ENCODE measurements at places on chromosomes 4 and X.

- no peak for DNase-seq
Measured at GRCh38 chrX:24184018-24184417, 34.5 kb downstream of the ZFX start.

DNA sequence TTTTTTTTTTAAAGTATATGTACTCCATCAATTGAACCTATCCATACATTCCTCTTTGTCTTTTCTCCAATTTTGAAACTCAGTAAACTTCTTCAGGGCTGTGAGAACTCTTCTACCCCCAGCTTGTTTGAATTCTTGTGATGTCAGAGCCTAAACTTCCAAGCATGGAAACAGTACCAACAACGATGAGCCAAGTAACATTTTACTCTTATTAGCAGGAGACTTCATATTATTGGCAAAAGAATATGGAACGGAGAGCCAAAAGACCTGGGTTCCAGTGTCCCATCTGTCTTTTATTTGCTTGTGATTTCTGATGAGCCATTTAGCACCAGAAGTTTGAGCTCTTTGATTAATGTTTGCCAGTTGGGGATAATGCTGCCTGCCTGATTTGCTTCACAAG is 5.3 kb downstream of the DIAPH2 start:
- no peak for DNase-seq

DNA sequence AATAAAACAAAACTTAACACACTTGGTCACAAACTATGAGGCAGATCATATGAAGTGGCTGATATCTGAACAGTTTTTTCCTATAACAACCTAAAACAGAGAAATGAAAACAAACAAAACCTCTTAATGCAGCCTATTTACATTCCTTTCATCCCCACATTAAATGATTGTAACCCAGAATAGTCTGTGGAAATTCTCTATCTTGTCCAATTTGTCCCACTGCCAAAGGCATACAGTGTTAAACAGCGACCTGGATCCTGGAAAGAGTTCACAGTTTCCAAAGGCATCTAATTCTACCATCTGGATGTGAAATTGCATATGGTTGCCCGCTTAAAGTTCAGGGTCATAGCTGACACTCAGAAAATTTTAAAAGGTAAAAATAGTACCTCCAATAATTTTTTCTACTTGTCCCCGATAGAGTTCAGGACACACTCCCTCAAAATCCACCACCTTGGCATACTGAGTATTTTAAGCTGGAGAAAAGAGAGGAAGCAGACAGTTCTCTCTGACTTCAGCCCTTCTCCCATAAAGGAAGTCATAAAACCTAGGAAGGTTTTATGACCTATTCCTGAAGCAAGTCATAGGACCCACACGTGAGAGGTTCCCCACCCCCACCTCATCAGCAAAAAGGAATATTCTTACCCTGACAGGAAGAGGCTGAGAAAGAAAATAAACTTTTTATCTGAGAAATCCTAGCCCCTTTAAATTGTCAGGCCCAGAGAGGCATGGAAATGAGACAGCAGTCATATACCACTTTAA is 270.2 kb downstream of the PAPSS1 start:
- no peak for DNase-seq

DNA sequence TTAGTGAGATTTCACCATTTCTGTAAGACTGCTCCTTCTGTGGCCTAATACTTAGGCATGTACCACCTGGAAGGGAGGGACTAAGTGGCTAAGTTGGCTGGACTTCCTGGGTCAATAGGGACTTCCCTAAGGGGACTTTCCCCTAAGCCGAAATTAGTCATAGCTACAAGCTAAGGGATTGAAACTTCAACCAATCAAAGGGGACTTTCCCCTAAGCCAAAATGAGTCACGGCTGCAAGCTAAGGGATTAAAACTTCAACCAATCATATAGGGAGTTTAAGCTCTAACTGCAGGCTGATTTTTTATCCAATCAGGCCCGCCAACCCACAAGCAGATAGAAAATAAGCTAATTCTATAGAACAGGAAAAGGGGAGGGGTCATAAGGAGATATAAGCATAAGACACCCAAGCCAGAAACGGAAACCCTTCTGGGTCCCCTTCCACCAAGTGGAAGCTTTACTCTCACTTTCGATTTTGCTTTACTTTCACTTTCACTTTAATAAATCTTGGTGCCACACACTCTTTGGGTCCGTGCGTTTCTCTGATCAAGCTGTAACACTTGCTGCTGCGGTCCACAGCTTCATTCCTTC is 382.8 kb downstream of the KLHL4 start:
- no peak for DNase-seq

- no peak for DNase-seq
Measured at GRCh38 chr4:48343551-48343950, 2.2 kb downstream of the SLAIN2 start.

DNA sequence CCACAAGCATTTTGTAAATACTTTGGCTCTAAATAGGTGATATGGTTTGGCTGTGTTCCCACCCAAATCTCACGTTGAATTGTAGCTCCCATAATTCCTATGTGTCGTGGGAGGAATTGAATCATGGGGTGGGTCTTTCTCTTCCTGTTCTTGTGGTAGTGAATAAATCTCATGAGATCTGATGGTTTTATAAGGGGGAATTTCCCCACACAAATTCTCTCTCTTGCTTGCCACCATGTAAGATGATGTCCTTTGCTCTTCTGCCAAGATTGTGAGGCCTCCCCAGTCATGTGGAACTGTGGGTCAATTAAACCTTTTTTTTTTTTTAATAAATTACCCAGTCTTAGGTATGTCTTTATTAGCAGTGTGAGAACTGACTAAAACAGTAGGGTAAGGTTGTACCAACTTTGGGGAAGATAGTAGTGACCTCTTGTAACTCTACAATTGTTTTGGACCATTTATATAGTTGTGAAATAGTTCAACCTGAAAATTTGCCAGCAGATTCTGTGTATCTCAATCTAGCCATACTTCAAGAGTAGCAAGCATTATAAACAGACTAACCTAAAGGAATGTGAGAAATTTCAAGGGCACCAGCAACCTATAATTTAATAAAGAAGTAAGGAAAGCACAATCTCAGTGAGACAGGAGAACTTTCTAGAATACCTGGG is 727.8 kb downstream of the GRID2 start:
- no peak for DNase-seq

DNA sequence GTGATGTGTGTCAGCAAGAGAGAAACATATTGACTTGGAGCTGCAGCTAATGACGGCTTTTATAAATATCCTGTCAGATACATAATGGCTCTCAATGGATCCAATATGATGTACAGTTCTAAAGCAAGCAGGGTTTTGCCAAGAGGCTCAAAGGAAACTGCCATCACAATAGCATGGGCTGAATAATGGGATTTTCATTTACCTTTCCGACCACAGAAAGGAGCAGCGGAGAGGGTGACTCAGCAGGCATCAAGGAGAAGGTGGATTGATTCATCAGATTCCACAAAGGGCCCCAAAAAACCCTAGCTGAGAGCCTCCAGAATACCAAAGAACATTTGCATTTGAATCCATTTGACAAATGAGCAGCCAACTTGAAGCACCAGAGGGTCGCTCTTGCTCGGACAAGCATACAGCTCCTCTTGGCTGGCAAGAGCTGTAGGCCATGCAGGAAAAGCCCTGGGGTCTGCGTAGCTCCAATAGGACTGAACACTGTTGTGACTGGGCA is 355.7 kb upstream of the NOCT start:
- DNase-seq: no peak

GRCh38 chr4:173991316-173991715 is 292.2 kb downstream of the FBXO8 start:
- no peak for DNase-seq

DNA sequence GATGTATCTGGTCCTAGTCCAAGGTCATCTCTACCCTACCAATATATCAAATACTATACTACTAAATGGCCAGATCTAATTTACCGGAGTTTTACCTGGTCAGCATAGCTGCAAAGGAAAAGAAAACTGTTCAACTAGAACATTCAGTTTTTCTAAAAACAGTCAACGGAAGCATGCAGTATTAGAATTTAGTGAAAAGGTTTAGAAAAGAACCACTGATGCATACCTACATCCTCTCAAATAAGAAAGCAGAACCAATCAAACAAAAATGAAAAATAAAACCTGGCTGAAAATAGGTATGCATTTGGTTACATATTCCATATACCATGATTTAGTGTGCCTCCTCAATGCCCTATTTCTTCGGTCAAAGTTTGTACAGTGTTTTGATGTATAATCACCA is 140.0 kb downstream of the CHM start:
- no peak for DNase-seq

Measured in esophagus squamous epithelium (tissue), 5 donors.